Effector memory CD8-positive, alpha-beta T cell (primary cell): ENCODE measurements at places on chromosomes 6 and 20.

- DNase-seq, result no peak
Measured at GRCh38 chr20:32231245-32231644, 23.6 kb downstream of the POFUT1 start.

GRCh38 chr20:57735831-57736737 lies 26.3 kb upstream of the PMEPA1 start:
- no peak for DNase-seq

GRCh38 chr6:135180542-135181332 lies at the start of gene MYB:
Gene MYB (plus strand): TSS chr6:135181308. CDS start chr6:135181514, 206 bp downstream.
- peak; percentile 49 for DNase-seq

DNA sequence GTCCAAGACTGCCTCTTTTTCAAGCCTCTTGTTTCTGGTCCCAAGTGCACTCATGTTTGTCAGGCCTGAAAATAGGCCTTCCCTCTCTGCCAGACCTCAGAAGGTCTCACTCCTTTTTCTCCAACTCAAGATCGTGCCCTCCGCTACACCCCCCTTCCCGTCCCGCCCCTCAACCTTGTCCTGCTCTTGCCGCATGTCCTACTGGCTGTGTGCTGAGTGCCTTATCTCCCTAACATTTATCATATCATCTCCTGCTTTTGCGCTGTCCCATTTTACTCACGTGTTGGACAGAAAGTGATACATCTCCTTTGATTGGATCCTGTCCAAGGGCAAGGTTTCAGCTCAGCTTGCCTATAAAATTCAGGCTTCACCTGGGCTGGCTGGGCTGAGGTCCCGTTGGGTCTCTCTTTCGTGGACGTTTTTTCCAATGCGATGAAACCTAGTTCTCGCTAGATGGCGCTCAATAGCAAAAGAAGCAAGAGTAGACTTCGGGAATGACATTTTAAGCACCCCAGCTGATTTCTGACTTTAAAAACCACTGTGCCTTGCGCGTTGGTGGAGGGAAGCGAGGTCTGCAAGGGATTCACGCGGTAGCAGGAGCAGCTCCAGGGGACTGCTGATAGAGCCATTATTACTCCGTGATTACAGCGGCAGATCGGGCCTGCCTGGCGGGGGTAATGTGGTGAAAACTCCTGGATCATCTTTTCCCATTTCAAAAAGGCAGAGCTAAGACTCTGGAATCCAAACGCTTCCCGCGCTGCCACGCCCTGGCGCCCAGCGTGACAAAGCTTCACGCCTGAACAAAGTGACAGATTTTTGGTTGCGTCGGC lies 137.6 kb downstream of the IMPG1 start:
- DNase-seq, result peak; percentile 12

DNA sequence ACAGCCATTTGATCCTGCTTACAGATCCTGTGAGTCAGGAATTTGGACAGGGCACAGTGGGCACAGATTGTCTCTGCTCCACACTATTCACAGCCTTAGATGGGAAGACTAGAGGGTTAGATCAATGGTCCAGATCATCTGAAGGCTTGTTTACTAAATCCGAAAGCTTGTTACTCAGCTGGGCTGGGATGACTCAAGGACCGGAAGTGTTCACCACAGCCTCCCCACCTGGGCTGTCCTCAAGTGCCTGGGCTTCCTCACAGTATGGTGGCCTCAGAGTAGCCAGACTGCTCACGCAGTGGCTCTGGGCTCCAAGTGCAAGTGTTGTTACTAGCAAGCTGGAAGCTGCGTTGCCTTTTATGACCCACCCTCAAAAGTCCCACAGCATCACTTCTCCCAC lies 75.4 kb upstream of the INSM1 start:
- DNase-seq, result no peak

DNA sequence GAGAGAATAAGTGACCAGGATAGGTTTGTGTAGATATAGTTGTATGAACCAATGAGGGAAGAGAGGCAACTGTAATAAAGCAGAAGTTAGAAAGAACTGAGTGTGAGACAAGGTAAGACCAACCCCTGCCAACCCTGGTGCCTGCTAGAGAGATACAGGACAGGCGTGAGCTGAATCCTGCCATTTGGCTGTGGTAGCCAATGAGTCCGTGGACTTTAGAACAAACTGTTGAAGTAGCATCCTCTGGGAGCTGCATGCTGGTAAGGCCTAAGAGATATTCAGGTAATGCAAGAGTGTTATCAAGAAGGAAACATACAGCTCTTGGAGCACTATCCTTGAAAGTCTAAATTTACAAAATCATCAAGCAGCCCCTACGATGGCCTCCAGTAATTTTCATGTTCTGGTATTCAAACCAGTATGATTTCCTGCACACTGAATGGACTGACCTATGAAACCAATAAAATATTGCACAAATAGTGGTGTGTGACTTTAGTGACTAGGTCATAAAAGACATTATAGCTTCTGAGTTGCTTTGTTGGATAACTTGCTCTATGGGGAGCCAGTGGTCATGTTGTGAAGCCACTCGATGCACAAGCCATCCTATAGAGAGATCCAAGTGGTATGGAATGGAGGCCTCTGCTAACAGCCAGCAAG lies 24.0 kb downstream of the BTBD3 start:
- DNase-seq, result no peak

DNA sequence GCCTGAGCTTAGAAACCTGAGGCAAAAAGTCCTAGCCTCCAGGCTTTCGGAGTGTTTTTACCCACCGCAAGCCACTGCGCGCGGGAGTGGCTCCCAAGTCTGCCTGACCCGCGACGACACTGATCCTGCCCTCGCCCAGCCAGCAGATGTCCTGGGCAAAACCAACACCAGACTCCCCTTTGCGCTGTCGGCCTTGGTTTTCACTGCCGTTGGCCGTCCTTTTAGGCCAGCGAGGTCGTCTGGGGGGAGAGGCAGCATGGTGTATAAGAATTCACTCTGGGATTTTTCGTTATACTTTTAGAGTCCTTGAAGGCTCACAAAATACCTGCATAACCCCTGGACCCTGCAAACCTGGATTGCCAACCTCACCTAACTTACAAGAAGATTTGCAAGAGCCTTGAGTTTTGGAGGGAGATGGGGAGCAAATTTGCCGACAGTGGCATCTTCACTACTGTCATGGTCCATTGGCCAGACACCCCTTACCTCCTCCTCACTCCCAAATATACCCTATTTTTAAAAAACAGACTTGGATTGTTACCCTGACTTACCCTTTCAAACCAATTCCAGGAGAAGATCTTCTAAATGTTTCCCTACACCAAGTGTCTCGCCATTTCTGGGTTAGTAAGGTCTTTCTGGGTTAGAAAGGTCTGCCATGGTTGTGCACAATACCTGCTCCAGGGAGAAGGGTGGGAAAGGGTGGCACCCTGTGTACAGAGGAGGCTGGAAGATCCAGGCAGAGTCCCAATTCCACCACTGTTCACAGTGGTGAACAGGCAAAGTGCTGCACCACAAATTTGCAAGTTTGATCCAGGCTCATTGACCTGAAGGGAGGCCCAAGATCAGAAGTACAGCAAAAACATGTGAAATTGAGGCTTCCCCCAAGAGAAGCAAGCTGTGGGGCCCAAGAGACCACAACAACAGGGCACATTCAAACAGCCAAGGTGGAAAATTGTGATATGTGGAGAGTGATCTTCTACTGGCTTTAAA lies 4.4 kb downstream of the FOXA2 start:
- DNase-seq, result no peak

DNA sequence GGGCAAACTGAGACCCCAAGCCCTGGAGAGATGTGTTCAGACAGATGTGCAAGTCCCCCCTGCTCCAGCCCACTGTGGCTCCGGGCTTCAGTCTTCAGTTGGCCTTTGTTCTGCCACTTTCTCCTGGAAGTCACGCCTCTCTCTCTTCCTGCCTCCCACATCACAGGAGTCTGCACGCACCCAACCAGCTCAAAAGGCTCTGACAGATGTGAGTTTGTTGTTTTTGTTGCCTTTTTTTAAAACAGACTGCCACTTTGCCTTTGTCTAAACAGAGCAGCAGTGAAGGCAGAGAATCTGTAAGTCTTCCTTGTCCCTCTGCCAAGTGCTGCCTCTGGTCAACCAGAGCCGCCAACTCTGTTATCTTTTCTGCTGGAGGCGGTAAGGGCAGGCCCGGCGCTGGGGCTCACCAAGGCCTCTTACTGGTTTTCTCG lies 149.7 kb downstream of the TFAP2C start:
- DNase-seq, result no peak

- DNase-seq, result no peak
Measured at GRCh38 chr6:34272013-34272926, 23.5 kb upstream of the SMIM29 start.

DNA sequence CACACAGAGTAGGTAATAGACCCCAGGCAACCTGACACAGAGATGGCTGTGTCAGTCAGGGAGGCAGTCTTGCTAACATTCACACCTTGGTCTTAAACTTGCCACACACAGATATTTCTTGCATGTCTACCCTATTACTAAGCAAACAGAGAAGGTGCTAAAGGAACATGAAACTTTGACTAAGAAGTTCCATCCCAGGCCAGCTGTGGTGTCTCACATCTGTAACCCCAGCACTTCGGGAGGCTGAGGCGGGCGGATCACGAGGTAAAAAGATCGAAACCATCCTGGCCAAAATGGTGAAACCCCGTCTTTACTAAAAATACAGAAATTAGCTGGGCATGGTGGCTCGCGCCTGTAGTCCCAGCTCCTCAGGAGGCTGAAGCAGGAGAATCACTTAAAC lies 222.4 kb upstream of the JARID2 start:
- DNase-seq, result peak; percentile 18
